ENCODE measurements at places on chromosomes 5 and 9. TPM values are rescaled to one million over a fixed set of nuclear protein-coding genes. Genes with fewer than 3 reads are reported as not detected.

- DNase-seq = peak; percentile 86
These were observed 157.8 kb downstream of the RGS3 start for GRCh38 chr9:113621309-113621791.

DNA sequence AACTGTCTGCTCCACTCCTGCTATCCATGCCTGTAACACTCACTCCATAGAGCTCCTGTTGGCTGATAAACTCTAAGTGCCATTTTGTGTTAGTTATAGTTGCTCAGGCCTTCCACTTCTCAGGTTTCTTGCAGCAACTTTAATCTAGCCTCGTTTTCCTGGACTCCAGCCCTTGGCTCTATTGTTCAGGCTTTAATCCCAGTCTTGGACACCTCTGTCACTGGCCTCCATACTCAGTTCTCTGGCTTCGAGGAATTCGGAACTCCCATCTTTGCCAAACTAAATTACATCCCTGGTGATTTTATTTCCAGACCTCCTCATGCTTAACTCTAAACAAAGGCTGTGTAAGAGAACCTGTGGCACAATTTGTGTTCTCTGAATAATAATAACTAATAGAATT, 39.8 kb downstream of the EMB start:
- no peak for DNase-seq

The ADGRV1 gene
- not detected for total RNA-seq

GRCh38 chr5:88399561-88399960, 130.9 kb upstream of the TMEM161B start:
- DNase-seq = no peak
